Prostate gland (tissue), 2 donors: ENCODE measurements at places on chromosomes 4 and X.

GRCh38 chrX:29461039-29461438, 754.3 kb upstream of the MAGEB2 start:
- no peaks in the 10 kb centered on the region for H3K36me3 ChIP-seq
- H3K27ac ChIP-seq: no peak overlapping the region
- H3K4me3 ChIP-seq: no peak overlapping the region

- DNase-seq: no peak
- no peak overlapping the region for H3K4me3 ChIP-seq
- peaks cover 5% of the 10 kb centered on the region for H3K4me1 ChIP-seq
- no peak overlapping the region for H3K27ac ChIP-seq
- H3K27me3 ChIP-seq: no peaks in the 10 kb centered on the region
- no peaks in the 10 kb centered on the region for H3K36me3 ChIP-seq
Observed at GRCh38 chr4:69828828-69829227, 31.1 kb downstream of the SULT1E1 start.

DNA sequence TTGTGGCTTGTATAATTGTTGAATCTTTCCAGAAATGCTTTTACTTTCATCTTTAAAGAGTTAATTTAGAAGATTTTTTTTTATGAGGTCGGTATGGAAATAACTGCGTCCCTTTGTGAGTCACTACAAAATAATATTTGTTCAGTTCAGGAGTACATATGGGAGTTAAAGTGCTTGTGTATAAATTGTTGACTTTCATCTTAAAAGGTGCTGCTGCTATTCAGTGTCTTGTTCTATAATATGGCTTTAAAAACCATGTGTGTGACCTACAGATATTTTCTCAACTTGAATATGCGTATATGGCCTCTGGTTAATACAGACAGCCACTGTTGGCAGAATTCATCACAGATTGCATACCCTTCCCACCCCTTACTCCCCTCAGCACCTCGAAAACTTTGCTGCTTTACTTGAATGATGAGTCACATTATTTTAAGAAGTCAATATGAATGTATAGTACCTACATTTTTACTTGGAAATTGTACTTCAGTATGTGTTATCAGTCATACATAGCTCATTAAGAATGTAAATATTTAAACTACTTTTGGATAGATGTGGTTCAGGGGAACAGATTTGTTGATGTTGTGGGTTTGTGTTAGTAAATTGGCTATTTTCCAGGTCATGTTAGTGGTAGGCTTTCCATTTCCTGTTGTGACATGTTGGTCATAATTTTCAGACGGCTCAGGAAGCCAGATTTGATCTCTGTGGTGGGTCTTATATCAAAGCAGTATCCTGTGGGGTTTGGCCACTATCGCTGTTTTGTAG, 1.5 kb downstream of the CLCN3 start:
- no peaks in the 10 kb centered on the region for H3K36me3 ChIP-seq
- no peaks in the 10 kb centered on the region for H3K27me3 ChIP-seq
- H3K4me3 ChIP-seq: peak overlapping the region; percentile 64
- DNase-seq: no peak
- peaks cover 2% of the 10 kb centered on the region for H3K4me1 ChIP-seq

DNA sequence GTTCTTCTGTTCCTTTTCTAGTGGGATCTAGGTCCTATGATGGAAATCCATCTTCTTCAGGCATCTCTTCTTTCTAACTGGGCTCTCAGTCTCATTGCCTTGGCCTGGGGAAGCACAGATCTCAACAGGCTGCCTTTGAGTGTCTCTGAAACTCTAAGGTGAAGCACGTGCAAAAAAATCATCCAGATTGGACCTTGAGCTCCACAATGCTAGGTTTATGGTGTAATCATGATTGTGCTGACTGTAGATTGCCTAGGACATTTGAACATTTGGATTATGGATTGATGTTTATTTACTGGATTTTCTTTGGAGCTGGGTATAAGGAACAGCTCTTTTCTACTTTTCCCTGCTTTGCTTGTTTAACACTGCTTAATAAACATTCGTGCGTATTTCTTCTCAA, 191.5 kb upstream of the NR3C2 start:
- no peak for DNase-seq
- H3K27me3 ChIP-seq: no peaks in the 10 kb centered on the region
- H3K4me1 ChIP-seq: no peaks in the 10 kb centered on the region
- no peaks in the 10 kb centered on the region for H3K36me3 ChIP-seq
- H3K4me3 ChIP-seq: no peak overlapping the region
- no peak overlapping the region for H3K27ac ChIP-seq

- no peaks in the 10 kb centered on the region for H3K36me3 ChIP-seq
- H3K4me1 ChIP-seq: no peaks in the 10 kb centered on the region
- H3K27ac ChIP-seq: no peak overlapping the region
- DNase-seq: no peak
- no peaks in the 10 kb centered on the region for H3K27me3 ChIP-seq
Observed at GRCh38 chr4:174826660-174827059, 2.4 kb downstream of the GLRA3 start.

DNA sequence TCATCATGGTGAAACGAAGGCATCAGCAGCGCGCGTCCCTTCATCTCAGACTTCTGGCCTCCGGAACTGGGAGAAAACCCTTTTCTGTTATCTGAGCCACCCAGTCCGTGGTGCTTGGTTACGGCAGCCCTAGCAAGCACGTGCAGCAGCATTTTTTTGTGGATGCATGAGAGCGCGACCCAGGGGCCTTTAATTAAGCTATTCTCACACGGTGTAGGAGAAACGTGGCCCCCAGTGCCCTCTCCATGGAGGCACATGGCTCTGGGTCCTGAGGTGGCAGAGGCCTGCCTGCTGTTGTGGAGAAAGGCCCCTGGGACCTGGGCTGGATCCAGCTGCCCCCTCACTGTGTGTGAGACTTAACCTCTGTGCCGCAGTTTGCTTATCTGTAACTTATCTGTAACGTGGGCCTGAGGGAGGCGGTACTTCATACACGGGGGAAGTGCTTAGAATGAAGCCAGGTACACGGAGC, 9.5 kb downstream of the CLCN4 start:
- H3K27ac ChIP-seq: no peak overlapping the region
- H3K4me1 ChIP-seq: no peaks in the 10 kb centered on the region
- no peaks in the 10 kb centered on the region for H3K36me3 ChIP-seq
- no peaks in the 10 kb centered on the region for H3K27me3 ChIP-seq

DNA sequence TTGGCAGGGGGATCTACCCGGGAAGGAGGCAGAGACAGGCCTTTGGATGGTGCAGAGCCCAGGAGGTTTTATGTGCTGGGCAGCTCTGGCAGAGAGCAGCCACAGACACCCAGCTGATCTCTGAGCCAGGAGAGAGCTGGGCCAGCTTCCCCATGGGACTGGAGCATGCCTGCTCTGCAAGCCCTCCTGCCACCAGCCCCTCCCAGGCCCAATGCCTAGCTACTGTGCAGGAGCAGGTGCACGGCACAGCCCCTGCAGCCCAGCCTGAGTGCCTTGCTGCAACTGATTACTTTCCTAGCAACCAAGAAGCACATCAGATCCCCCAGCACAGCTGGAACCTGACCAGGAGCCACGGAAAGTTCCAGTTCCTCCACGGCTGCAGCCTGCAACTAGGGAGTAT, 57.8 kb upstream of the BEND2 start:
- H3K27me3 ChIP-seq: no peaks in the 10 kb centered on the region
- H3K4me3 ChIP-seq: no peak overlapping the region
- no peak for DNase-seq
- no peaks in the 10 kb centered on the region for H3K4me1 ChIP-seq
- no peaks in the 10 kb centered on the region for H3K36me3 ChIP-seq

DNA sequence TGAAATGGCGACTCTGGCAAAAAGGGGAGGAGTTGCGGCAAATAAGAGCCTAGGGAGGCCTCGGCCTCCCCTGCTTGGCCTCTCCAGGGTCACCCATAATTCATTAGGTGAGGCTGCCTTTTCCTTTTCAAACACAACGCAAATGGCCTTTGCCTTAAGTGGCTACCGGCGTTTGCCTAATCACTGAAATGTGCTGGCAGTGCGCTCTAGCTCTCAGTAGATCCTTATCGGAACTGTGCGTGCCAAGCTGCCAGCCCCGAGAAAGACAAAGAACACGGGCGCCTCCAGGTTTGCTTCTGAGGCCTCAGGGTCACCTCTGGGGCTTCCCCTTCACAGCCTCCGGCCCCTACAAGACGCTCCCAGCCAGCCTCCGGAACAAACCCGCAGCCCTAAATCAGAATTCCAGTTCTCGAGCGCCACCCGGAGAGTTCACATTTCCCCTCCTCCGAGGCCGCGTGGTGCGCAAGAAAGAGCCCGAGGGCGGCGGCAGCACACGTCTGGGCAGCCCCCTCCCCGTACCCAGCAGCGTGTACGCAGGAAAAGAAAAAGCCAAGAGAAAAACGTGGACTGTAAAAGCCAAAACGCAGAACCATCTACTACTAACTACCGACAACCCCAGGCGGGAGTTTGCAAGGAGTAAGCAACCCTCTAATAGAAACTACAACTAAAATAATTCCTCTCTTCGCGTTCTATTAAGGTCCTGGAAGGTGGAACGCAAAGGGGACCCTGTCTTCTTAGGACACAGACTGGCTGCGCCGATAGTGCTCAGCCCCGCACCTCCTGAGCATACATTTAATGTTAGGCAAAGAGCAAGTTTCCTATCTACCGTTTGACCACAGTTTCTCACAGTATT, 76.5 kb upstream of the BCOR start:
- no peaks in the 10 kb centered on the region for H3K27me3 ChIP-seq
- no peak overlapping the region for H3K4me3 ChIP-seq
- DNase-seq: peak; percentile 61
- peak overlapping the region; percentile 91 for H3K27ac ChIP-seq

- H3K36me3 ChIP-seq: no peaks in the 10 kb centered on the region
- H3K4me3 ChIP-seq: no peak overlapping the region
- no peak overlapping the region for H3K27ac ChIP-seq
- H3K27me3 ChIP-seq: no peaks in the 10 kb centered on the region
- H3K4me1 ChIP-seq: no peaks in the 10 kb centered on the region
Observed at GRCh38 chr4:160631044-160631443, 1528.2 kb downstream of the RAPGEF2 start.

GRCh38 chrX:13076176-13076961, 31.9 kb upstream of the FAM9C start:
- DNase-seq: no peak
- H3K4me1 ChIP-seq: no peaks in the 10 kb centered on the region
- H3K4me3 ChIP-seq: no peak overlapping the region
- no peaks in the 10 kb centered on the region for H3K27me3 ChIP-seq
- no peaks in the 10 kb centered on the region for H3K36me3 ChIP-seq
